ENCODE measurements at places on chromosomes 1 and 21. TPM values are rescaled to one million over a fixed set of nuclear protein-coding genes. Genes with fewer than 3 reads are reported as not detected.

DNA sequence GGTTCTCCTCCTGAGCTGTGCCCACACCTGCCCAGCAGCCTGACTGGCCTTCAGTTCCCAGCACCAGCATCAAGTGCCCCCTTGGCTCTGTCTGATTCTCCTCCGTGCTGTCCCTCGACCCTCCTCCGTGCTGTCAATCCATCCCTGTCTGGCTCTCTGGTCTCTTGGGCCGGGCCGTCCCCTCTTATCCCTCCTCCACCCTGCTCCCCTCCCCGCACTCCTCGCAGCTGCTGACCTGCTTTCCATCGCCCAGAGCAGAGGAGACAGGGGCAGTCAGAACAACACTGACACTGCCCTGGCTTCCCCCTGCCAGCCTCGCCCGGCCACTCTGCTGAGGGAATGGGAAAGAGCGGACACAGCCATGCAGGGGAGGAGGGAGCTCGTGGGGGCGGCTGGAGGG, 267.4 kb downstream of the CAMTA1 start:
- no peak for DNase-seq
- H3K4me1 ChIP-seq = no peaks in the 10 kb centered on the region
- no peaks in the 10 kb centered on the region for H3K36me3 ChIP-seq
- no peak overlapping the region for H3K27ac ChIP-seq

- no peak overlapping the region for H3K27ac ChIP-seq
- DNase-seq = no peak
- H3K4me3 ChIP-seq = no peak overlapping the region
- no peaks in the 10 kb centered on the region for H3K27me3 ChIP-seq
Observed at GRCh38 chr1:182662121-182662890, 22.1 kb downstream of the RGS8 start.

DNA sequence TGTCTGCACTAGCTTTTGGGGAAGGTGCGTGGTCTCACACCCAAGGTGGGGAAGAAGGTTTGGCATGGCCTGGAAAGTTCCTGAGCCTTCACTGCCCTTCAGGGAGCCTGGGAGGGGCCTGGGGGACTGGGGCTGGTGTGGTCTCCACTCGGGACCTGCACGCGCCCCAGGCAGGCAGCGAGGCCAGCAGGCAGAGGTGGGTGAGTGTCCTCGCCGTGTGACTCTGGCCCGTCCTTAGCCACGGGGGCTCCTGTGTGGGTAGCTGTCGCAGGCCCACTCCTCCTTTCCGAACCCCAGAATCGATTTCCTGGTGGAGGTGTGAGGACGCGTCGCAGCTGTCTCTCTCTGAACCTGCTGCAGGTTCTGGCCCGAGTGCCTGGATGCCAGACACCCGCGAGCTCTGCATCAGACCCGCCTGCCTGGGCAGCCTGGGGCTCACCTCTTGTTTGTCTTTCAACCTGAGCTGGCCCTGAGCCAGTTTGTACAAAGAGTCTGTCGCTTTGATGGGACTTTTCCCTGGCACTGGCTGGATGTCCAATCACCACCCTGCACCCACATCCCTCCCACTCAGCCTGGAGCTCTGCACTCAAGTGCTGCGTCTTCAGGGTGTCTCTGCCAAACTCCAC, 36.0 kb upstream of the SLC19A1 start:
- no peaks in the 10 kb centered on the region for H3K4me1 ChIP-seq
- H3K4me3 ChIP-seq = no peak overlapping the region
- no peaks in the 10 kb centered on the region for H3K36me3 ChIP-seq
- no peaks in the 10 kb centered on the region for H3K27me3 ChIP-seq

DNA sequence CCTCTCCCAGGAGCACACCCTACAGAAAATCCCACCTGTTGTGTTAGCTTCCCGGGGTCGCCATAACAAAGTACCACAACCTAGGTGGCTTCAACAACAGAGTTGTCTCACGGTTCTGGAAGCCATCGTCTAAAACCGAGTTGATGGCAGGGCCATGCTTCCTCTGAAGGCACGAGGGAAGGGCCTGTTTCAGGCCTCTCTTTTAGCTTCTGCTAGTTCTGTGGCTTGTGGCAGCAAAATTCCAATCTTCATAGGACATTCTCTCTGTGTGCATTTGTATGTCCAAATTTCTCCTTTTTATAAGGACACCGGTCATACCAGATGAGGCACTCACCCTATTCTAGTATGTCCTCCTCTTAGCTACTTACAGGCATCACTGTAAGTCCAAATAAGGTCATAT, 3.2 kb downstream of the CFAP74 start:
- no peaks in the 10 kb centered on the region for H3K27me3 ChIP-seq
- peaks cover 7% of the 10 kb centered on the region for H3K4me1 ChIP-seq
- H3K27ac ChIP-seq = peak overlapping the region; percentile 74
- no peak overlapping the region for H3K4me3 ChIP-seq
- no peaks in the 10 kb centered on the region for H3K36me3 ChIP-seq

DNA sequence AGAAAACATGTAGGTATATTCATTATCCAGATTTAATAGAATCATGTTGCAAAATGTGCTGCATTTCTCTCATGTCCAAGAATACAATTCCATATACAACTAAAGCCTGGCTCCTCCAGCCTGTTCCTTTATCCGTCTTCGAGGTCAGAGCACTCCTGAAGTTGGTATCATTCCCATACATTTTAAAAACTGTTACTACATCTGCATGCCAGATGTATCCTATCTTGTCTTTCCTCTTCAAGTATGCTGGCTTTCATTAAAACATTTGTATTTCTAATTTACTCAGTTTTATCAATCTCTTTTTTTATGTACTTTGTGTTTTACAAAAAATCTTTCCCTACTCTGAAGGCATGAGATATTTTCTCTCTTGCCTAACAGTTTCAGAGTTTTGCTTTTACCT, 536.6 kb upstream of the USP24 start:
- no peak for DNase-seq
- no peak overlapping the region for H3K4me3 ChIP-seq
- no peaks in the 10 kb centered on the region for H3K27me3 ChIP-seq
- H3K27ac ChIP-seq = no peak overlapping the region
- H3K4me1 ChIP-seq = no peaks in the 10 kb centered on the region

The VHLL gene
- not detected for total RNA-seq

The ATP5IF1 gene
- 130 TPM for total RNA-seq

The NSL1 gene
- 45.6 TPM for total RNA-seq

The LMO4 gene
- 53.8 TPM for total RNA-seq

The NOC2L gene
- 93.4 TPM for total RNA-seq

The CCDC185 gene
- not detected for total RNA-seq
